ENCODE measurements at places on chromosomes 7 and 10.
A peak's percentile ranks its signal among the peaks of the same experiment; 100 is the strongest.

DNA sequence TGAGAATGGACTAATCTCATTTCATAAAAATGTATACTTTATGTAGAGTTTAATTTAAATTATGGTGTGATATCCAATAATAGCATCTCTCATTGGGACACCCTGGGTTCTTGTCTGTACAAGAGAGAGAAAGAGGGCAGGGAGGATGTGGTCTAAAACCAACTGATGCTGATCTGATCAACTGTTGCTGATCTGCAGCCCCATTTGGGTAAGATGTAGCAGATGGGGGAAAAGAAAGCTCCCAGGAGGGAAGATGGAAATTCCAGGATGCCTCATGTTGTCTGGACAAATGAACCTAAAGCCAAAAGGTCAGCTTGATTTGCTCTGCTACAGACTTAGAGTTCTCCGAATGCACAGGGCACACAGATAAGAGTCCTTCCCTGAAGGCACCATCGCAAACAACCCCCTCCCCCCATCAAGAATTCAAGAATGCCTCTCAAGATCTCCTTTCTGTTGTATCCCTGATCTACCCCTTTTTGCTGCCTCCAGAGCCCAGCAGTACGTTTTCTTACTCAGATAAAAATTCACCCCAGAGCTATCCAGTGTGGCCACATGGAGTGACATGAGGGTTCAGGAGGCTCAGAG lies 171.4 kb upstream of the INHBA start:
- no peak overlapping the region for H3K27ac ChIP-seq
- no peaks in the 10 kb centered on the region for H3K27me3 ChIP-seq
- H3K36me3 ChIP-seq = no peaks in the 10 kb centered on the region
- DNase-seq = no peak

- no peaks in the 10 kb centered on the region for H3K27me3 ChIP-seq
- no peaks in the 10 kb centered on the region for H3K36me3 ChIP-seq
- no peak overlapping the region for H3K4me3 ChIP-seq
- H3K27ac ChIP-seq = no peak overlapping the region
- no peaks in the 10 kb centered on the region for H3K4me1 ChIP-seq
- DNase-seq = peak; percentile 19
These were observed 160.1 kb downstream of the CFTR start for GRCh38 chr7:117639966-117640365.

DNA sequence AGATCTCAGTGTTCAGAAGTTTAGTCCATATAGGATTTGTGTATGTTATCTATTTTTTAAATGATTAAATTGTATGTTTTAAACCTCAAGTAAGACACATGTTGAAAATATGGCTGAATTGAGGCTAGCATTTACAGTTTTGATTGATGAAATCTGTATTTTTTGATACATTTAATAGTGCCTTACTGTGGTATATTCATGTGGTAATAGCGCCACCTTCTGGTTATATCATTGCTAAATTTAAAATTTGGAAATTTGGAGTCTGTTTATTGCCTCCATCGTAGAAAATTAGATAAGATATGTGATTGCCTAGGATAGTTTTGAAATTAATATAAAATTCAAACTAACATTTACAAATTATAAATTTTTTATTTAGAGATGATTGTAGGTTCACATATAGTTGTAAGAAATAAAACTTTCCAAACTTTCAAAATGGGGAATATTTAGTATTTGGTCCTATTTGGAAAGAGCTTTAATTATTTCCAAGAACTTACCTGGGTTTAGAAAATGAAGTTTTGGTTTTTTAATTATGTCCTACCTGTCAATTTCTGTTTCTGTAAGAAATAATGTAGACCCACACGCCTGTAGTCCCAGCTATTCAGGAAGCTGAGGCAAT lies 19.1 kb upstream of the ARMS2 start:
- no peaks in the 10 kb centered on the region for H3K36me3 ChIP-seq
- no peak overlapping the region for H3K27ac ChIP-seq
- no peaks in the 10 kb centered on the region for H3K4me1 ChIP-seq
- H3K27me3 ChIP-seq = no peaks in the 10 kb centered on the region
- H3K4me3 ChIP-seq = no peak overlapping the region
- no peak for DNase-seq

DNA sequence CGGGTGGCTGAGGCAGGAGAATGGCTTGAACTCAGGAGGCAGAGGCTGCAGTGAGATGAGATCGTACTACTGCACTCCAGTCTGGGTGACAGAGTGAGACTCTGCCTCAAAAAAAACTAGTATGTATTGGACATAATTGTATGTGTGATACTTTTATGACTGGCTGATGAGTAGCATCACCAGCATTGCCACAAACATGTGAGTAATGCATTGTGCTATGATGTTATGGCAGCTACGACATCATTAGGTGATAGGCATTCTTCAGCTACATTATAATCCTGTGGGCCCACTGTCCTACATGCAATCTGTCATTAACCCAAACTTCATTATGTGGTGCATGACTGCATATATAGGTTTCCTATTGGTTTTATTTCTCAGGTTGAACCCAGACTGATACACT lies 352.4 kb downstream of the GALNT17 start:
- DNase-seq = no peak
- no peak overlapping the region for H3K4me3 ChIP-seq
- H3K27me3 ChIP-seq = no peaks in the 10 kb centered on the region
- no peaks in the 10 kb centered on the region for H3K36me3 ChIP-seq
